Progenitor cell of endocrine pancreas (in vitro differentiated cells): ENCODE measurements at places on chromosomes 4 and X. TPM values are rescaled to one million over a fixed set of nuclear protein-coding genes. Genes with fewer than 3 reads are reported as not detected.

The STIM2 gene
- 48.7 and 49.3 TPM in 2 replicates for total RNA-seq

GRCh38 chr4:7910263-7910896, 29.3 kb downstream of the AFAP1 start:
- peak overlapping the region; percentile 72 for H3K27ac ChIP-seq
- peaks cover 24% of the 10 kb centered on the region for H3K4me1 ChIP-seq
- no peaks in the 10 kb centered on the region for H3K27me3 ChIP-seq
- DNase-seq, result no peak
- H3K4me3 ChIP-seq, result no peak overlapping the region
- H3K36me3 ChIP-seq, result peaks cover 3% of the 10 kb centered on the region

The CLDN22 gene
- total RNA-seq, result not detected in 2 replicates

The DIAPH2 gene
- total RNA-seq, result 29.7 and 30.0 TPM in 2 replicates

DNA sequence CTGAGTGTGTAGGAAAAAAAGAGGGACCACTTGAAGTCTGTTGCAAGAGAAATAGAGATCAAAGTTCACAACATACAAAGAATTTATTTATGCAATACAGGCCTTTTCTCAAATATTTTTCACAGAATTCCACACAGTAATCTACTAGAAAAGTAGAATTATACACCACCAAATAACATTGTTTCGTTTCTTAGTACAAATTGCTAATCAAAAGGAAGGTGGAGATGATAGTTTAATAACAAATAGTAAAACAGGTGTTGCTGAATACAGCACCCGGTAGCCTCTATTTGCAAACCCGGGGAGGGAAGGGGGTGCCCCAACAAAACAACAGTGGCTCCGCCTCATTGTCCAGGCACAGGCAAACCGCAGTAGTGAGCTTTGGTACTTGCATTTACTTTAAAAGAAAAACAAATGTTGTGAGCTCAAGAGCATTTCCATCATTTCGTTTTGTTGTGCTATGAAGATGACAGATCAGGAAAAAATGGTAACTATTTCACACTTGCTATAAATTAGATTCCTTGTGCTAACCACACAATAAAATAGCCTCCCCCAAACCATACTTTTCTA, 186.4 kb downstream of the DCLK2 start:
- H3K27ac ChIP-seq, result no peak overlapping the region
- no peak overlapping the region for H3K4me3 ChIP-seq
- peaks cover 30% of the 10 kb centered on the region for H3K36me3 ChIP-seq
- no peak for DNase-seq
- peaks cover 3% of the 10 kb centered on the region for H3K4me1 ChIP-seq
- H3K27me3 ChIP-seq, result no peaks in the 10 kb centered on the region

The GPR82 gene
- not detected in 2 replicates for total RNA-seq

The SCML2 gene
- 7.1 and 7.6 TPM in 2 replicates for total RNA-seq

GRCh38 chrX:46551494-46552128, 6.4 kb upstream of the ZNF674 start:
- no peaks in the 10 kb centered on the region for H3K27me3 ChIP-seq
- H3K4me3 ChIP-seq, result no peak overlapping the region
- no peak for DNase-seq
- no peak overlapping the region for H3K27ac ChIP-seq

- no peaks in the 10 kb centered on the region for H3K27me3 ChIP-seq
- DNase-seq, result no peak
- H3K27ac ChIP-seq, result peak overlapping the region; percentile 49
- peaks cover 3% of the 10 kb centered on the region for H3K4me1 ChIP-seq
Measured at GRCh38 chr4:26785810-26786209, 74.8 kb upstream of the STIM2 start.

The HSFX4 gene
- not detected in 2 replicates for total RNA-seq

DNA sequence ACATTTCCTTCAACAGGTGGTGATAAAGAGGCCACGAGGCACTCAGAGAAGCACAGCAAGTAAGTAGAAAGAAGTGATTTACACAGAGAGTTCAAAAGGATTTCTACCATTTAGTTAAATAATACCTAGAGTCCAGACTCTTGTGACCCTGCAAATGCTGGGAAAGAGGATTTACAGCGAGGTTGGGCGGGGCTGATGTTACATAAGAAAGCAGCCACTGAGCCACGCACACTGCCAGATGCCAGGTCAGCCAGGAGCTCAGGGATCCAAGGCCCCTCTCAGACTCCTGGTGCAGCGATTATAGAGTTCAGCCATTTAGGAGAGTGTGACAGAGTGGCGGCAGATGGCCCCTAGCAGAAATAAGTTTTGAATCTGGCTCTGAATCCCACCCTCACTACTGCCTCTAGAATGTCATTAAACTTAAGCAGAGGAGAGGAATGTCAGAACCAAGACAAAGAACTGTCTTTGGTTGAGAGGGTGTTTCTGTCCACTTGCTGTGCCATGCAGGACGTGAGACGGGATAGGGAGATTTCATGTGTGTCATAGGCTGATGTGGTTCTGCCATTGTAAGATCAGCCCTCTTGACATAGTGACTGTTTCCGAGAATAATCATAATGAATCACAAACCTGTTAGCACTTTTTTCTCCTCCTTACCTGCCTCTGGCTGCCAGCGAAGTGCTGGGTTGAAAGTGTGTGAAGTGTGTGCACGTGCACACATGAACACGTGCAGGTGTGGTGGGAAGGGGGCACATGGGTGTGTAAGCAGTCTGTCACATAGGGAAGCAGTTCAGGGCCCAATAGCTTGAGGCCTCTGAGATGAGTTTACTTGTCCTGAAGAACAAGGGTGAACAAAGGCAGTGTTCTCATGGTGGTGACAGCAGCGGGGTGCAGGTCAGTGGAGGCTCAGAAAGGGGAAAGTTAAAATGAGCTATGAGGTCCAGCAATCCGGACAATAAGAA, 50.1 kb downstream of the MFAP3L start:
- no peaks in the 10 kb centered on the region for H3K36me3 ChIP-seq
- H3K4me1 ChIP-seq, result peaks cover 17% of the 10 kb centered on the region
- no peaks in the 10 kb centered on the region for H3K27me3 ChIP-seq
- no peak overlapping the region for H3K4me3 ChIP-seq
- DNase-seq, result no peak

DNA sequence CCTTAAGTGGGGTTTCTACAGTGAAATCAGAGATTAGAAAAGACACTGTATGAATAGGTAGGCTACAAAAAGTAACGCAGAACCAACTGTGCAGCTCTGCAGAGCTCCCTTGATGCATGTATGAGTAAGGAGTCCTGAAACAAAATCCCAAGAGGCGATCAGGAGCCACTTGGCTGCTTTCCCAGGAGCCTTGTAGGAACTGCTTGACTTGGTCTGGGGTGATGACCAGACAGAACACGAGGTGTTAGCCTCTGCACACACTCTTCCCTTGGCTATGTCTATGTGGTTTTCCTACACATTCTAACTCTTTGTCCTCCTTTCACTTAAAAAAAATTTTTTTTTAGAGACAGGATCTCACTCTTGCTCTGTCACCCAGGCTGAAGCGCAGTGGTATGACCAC, 22.8 kb upstream of the AP1S2 start:
- H3K4me3 ChIP-seq, result no peak overlapping the region
- no peaks in the 10 kb centered on the region for H3K27me3 ChIP-seq
- peaks cover 2% of the 10 kb centered on the region for H3K36me3 ChIP-seq
- peaks cover 16% of the 10 kb centered on the region for H3K4me1 ChIP-seq

DNA sequence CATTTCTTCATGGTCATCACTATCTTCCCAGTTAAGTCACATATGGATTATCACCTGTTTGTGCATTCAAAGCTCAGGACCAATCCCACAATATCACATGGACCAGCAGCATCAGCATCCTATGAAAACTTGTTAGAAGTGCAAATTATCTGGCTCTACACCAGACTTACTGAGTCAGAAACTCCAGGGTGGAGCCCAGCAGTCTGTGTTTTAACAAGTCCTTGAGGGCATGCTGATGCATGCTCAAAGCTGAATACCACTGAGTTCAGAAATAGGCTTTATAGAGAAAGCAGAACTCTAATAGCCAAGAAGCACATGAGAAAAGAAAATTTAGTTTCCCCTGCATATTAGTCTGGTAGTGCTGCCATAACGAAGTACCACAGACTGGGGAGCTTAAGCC, 62.4 kb upstream of the GABRQ start:
- no peak overlapping the region for H3K27ac ChIP-seq
- H3K36me3 ChIP-seq, result no peaks in the 10 kb centered on the region

DNA sequence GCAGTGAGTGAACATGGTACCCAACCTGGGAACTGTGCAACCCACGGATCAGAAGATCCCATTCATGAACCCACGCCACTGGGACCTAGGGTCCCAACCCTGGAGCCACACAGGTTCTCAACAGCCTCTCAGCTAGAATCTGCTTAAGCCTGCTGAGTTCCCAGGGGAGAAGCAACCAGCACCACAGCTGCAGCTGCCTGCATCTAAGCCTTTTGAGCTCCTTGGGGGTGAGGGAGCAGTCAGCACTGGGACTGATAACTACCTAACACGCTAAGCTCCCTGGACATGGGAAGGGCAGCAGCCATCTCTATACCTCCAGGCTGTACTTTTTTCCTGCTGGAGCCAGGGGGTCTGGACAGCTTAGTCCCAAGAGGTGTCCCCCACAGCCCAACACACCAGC, 179.3 kb downstream of the IL15 start:
- H3K27me3 ChIP-seq, result no peaks in the 10 kb centered on the region
- no peak overlapping the region for H3K4me3 ChIP-seq

DNA sequence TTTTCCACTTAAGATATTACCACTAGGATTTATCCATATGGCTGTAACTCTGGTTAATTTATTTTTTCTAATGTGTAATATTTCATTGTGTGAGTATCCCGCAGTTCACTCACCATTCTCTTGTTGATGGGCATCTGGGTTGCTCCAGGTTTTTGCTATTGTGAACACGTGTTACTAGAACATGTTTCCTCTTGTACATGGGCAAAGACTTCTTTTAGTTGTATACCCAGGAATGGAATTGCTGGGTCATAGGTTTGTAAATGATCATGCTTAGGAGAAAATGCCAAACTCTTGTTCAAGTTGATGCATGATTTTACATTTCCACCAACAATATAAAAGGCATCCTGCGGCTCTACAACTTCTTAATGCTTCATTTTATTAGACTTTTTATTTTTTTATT, 26.8 kb downstream of the SYNPO2 start:
- DNase-seq, result no peak
- no peaks in the 10 kb centered on the region for H3K4me1 ChIP-seq
- no peaks in the 10 kb centered on the region for H3K36me3 ChIP-seq
- no peak overlapping the region for H3K27ac ChIP-seq
- peaks cover 3% of the 10 kb centered on the region for H3K27me3 ChIP-seq

- no peaks in the 10 kb centered on the region for H3K27me3 ChIP-seq
- no peak overlapping the region for H3K4me3 ChIP-seq
- H3K36me3 ChIP-seq, result peaks cover 18% of the 10 kb centered on the region
- H3K4me1 ChIP-seq, result no peaks in the 10 kb centered on the region
- H3K27ac ChIP-seq, result no peak overlapping the region
Measured at GRCh38 chr4:89773805-89774204, 63.2 kb downstream of the SNCA start.

The CLIC2 gene
- total RNA-seq, result 0.93 and 2.0 TPM in 2 replicates

- peaks cover 3% of the 10 kb centered on the region for H3K36me3 ChIP-seq
- no peak overlapping the region for H3K4me3 ChIP-seq
- DNase-seq, result no peak
Measured at GRCh38 chr4:88910101-88910500, 146.9 kb downstream of the FAM13A start.

The VSIG1 gene
- 67.9 and 85.3 TPM in 2 replicates for total RNA-seq

The TMPRSS11F gene
- total RNA-seq, result not detected in 2 replicates

The SH2D1A gene
- total RNA-seq, result not detected in 2 replicates

DNA sequence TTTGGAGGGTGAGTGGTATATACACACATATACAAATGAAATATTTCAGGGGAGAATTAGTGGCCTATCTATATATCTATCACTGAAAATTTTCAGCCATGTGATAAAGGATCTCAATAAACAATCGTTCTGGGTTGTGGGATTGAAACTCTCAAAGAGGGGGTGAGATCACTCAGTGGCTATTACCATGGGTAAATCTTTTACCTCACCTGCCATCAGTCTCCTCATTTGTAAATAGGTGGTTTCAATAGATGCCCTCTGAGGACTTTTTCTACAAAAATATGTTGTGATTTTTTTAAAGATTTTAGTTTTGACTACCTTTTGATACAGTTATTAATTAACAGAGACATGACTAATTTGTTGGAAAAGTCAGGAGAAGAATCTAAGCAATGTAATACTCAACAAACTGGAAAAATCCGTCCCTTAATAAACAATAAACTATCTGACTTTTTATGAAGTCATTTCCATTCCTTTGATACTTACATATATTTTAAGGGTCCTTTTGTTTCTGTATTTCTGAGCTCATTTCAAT, 192.8 kb downstream of the MAD2L1 start:
- peaks cover 13% of the 10 kb centered on the region for H3K4me1 ChIP-seq
- H3K36me3 ChIP-seq, result no peaks in the 10 kb centered on the region
- no peak for DNase-seq
- no peak overlapping the region for H3K27ac ChIP-seq

GRCh38 chrX:65741823-65742222, 74.4 kb downstream of the MSN start:
- no peak for DNase-seq
- H3K4me3 ChIP-seq, result no peak overlapping the region
- H3K4me1 ChIP-seq, result no peaks in the 10 kb centered on the region
- H3K36me3 ChIP-seq, result peaks cover 2% of the 10 kb centered on the region
- H3K27ac ChIP-seq, result no peak overlapping the region

DNA sequence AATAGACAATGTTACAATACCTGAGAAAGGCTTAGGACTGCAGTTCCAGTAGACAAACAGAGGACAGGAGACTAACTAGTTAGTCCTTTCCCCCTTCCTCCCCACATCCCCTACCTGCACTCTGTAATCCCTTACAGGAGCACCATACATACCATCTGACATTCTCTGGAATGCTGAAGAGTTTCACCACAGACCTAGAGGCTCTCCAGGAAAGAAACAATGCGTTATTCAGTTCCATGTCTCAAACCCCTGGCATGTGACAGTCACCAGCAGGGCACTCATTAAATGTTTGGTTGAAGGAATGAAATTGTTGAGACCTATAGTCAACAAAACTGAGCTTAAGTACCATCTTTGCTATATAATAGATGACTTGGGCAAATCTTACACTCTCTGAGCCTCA, 100.2 kb upstream of the USP38 start:
- H3K27ac ChIP-seq, result no peak overlapping the region
- no peaks in the 10 kb centered on the region for H3K27me3 ChIP-seq
- H3K4me1 ChIP-seq, result peaks cover 2% of the 10 kb centered on the region
- no peak overlapping the region for H3K4me3 ChIP-seq

- H3K4me1 ChIP-seq, result peaks cover 21% of the 10 kb centered on the region
- H3K27me3 ChIP-seq, result peaks cover 3% of the 10 kb centered on the region
- no peak overlapping the region for H3K27ac ChIP-seq
- peaks cover 15% of the 10 kb centered on the region for H3K36me3 ChIP-seq
- no peak for DNase-seq
Measured at GRCh38 chr4:94961420-94961819, 203.7 kb downstream of the BMPR1B start.

DNA sequence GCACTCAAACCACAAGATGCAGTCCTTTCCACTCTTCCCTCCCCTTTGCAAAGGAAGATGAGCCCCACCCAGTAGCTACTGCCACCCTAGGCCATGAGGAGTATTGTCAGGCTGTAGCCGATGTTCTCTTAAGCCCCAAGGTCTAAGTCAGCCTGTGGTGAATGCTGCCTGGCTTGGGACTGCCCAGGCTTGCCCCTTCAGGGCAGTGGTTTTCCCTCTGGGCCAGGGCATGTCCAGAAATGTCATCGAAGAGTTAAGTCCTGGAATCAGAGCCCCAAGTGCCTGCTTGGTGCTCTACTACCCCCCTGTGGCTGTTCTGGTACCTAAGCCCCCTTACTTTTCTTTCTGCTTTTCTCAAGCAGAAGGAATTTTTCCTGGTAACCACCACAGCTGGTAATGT, 11.8 kb upstream of the PGK1 start:
- H3K4me1 ChIP-seq, result no peaks in the 10 kb centered on the region
- no peak overlapping the region for H3K27ac ChIP-seq
- DNase-seq, result no peak
- H3K4me3 ChIP-seq, result no peak overlapping the region
- H3K36me3 ChIP-seq, result no peaks in the 10 kb centered on the region
